Left lung (tissue), 14 donors: ENCODE measurements at places on chromosomes 12 and 14. TPM values are rescaled to one million over a fixed set of nuclear protein-coding genes. Genes with fewer than 3 reads are reported as not detected.
A peak's percentile ranks its signal among the peaks of the same experiment; 100 is the strongest.

Gene HOXC6
- 3.2 TPM for polyA plus RNA-seq

Gene LMNTD1
- 0.47 TPM for polyA plus RNA-seq

GRCh38 chr14:91246051-91246852 lies 1.7 kb upstream of the GPR68 start:
- DNase-seq: no peak

DNA sequence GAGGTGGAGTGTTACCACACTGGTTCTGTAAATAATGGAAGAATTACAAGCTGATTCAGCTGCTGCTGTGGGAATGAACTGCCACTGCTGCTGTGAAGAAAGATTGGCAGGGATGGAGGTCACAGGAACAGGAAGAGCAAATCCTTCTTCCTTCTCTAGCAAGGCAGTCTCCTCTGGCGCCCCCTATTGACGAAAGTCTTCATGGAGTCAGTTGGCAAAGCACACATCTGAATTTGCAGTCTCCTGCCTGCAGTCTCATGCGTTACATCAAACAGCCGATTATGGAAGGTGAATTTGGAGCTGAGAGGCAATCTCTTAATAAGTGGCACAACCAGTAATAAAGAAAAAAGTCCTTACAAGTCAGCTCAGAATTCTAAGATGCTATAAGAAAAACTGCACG lies 106.0 kb upstream of the TMTC1 start:
- peak; percentile 11 for DNase-seq

DNA sequence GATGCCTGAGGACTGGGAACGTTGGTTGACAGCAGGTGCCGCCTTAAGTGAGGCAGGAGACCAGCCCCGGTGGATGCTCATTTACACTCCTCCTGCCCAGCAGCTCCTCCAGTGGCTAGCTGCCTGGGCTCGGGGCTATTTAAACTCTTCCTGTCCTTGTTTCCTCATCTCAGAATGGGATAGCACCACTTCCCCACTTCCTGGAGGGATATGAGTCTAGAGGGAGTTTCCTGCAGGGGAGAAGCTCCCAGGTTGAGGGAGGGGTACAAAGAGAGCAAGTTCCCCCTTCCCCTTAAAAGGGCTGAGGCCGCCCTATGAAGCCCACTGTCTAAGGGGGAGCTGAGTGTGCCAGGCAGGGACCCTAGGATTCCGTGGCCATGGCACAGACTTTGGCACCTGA lies 311.2 kb downstream of the AACS start:
- DNase-seq: no peak

DNA sequence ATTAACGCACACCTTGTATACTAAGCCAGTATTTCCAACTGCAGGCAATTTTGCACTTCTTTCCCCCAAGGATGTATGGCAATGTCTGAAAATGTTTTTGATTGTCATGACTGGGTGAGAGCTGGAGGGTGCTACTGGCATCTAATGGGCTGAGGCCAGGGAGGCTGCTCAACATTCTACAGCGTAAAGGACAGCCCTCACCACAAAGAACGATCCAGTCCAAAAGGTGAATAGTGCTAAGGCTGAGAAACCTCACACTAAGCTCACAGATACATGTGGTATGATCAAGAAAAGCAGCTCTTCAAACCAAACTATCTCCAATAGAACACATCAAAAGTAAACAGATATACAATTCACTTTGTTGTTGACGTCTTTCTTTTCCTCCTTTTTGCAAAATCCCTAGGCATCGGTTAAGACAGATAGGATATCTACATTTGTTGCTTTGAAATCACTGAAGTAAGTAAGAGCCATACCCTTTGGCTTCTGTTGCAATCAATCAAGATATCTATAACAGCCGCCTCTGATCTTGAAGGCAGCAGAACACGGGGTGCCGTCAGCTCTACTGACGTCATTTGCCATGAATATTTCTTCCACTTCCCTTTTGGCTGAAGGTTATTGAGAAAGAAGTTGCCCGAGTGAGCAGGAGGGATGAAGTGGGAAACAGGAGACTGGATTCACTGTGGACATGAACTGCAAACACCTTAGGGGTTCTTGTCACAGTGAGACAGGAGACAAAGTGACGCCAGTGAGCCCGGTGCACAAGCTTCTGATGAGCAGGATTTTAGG lies 218.3 kb downstream of the FOXN3 start:
- no peak for DNase-seq

GRCh38 chr12:77992760-77993159 lies 162.1 kb downstream of the NAV3 start:
- DNase-seq: no peak
